Natural killer cell treated with Interleukin-12 subunit alpha and Interleukin-12 subunit beta and Interleukin-15 and Interleukin-18, amount 100 ng/mL, for 72 hours (primary cell): ENCODE measurements at places on chromosomes 6 and 20.

- peak; percentile 38 for DNase-seq
Measured at GRCh38 chr6:32204268-32204715, 11.8 kb upstream of the GPSM3 start.

- DNase-seq = no peak
Measured at GRCh38 chr6:122530440-122531046, 58.9 kb upstream of the SERINC1 start.

- no peak for DNase-seq
Measured at GRCh38 chr20:37872161-37872560, 30.8 kb upstream of the VSTM2L start.

DNA sequence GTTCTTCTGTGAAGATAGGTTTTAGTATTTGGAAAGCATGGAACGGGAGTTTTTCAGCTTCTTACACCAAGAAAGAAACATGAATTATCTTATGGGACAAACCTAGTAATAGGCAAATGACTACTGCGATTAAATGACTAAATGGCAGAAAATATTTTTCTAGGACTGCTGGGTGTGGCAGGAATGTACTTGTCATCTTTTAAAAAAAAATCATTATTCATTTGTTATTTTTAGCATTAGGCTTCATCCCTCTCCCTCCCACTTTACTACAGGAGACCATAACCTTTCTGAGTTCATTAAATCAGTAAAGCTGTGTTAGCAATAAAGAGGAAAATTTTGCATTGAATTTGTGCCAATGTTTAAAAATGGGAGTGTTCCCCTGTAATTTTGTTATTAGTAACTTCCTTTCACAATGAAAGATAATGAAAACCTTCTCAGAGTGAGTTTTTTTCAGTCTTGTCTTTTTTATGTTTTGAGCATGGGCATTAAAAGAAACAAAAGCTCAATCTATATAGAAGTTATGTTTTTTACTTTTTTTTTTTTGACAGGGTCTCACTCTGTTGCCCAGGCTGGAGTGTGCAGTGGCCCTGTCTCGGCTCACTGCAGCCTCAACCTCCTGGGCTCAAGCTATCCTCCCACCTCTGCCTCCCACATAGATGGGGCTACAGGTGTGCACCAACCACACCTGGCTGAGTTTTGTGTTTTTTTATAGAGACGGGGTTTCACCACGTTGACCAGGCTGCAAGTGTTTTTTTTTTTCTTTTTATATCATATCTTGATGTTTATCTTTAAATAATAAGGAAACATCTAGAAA, 105.6 kb upstream of the CLDN20 start:
- no peak for DNase-seq

DNA sequence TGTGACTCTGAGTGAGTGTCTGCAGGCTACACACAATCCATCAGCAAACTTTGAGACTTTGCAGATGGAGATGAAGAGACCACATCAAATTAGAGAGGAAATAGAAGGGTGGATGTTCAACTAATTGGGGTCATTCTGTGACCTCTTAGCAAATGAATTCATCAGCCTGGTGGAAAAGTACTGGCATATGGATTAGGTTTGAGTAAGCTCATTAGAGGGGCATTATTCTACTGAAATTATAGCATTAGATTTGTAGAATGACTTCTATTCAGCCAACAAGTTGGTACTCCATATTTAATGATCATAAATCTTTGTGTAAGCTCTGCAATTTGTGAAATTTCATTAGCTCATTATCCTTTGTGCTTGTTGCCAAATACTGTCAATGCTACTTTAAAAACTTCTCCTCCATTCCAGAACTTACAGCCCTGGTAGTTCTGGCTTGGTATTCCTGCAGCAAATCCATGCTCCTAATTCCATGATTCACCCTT, 63.8 kb downstream of the ADTRP start:
- no peak for DNase-seq

DNA sequence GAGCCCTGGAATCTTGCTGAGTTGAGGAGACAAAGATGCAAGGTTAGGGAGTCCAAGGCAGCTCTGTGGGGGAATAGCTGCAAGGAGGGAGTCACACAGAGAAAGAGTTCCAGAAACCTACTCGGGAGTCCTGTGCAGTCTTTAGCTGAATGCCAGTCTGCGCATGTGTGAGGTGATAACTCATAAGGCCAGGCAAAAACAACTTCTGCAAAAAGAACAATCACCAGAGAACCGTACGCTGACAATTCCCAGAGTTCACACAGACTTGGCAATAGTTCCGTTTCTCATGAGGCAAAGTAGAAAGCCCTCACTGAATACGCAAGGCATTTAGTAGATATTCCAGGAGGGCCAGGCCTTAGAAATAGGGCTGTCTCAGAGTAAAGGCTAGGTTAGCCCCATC, 135.2 kb upstream of the TAB2 start:
- no peak for DNase-seq

GRCh38 chr6:63269470-63269869, 50.3 kb downstream of the LGSN start:
- DNase-seq = no peak

DNA sequence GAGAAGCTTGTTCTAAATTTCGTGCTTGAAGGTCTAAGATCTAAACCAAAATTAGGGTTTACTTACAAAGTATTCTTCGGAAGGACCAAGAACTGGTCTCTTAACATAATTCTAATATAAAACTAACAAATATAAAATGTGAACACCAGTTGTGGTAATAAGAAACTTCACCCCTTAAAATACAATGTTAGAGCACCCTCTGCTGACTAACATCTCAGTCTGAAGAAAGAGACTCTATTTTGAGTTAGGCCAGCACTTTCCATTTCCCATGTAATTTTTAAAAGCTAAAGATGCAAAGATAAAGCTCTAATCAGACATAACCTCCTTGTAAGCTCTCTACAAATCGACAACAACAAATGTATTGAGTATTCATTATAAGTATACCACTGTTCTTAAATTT, 24.6 kb downstream of the ATG5 start:
- DNase-seq = no peak

GRCh38 chr6:14981960-14982359, 263.9 kb upstream of the JARID2 start:
- no peak for DNase-seq

GRCh38 chr20:21355981-21356380, 41.3 kb downstream of the NKX2-4 start:
- DNase-seq = no peak

DNA sequence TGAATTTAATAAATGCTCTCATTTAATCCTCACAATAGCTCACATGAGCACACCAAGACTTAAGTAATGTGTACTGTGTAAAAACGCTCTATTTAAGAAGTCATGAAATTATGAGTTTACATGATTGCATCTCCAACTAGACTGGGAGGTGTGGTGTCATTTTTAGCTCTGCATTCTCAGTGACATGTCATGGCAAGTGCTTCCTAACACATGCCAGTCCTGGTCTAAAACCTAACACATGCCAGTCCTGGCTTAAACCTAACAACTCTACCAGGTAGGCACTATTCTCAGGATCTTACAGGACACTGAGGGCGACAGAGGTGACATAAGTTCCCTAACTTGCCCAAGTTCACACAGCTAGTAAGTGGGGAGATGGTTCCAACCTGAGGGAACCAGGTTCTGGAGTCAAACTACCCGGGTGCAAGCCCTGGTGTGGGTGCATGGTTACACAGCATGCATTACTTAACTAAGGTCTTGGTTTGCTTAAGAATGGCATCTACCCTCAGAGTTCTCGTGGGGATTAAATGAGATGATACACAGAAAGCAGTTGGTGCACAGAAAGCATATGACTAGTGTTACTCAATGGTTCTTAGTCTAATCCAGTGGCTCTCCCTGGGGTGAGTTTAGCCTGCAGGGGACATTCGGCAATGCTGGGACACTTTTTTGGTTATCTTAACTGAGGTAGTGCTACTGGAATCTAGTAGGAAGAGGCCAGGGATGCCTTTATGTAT, 14.7 kb downstream of the CLDN20 start:
- DNase-seq = no peak

GRCh38 chr6:85887461-85887860, 244.8 kb upstream of the SYNCRIP start:
- no peak for DNase-seq

DNA sequence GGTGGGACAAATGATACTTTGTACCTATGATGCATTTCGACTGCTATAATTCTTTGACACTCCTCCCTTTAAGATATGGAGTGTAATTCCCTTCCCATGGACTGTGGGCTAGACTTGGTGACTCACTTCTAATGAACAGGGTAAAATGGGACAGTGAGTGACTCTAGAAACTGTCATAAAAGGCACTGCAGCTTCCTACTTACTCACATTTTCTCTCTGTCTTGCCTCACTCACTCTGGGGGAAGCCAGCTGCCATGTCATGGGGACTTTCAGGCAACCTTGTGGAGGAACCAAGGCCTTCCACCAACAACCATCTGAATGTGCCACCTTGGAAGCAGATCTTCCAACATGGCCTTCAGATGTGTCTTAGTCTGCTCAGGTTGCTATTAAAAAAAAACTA, 12.9 kb upstream of the GFOD1 start:
- no peak for DNase-seq

DNA sequence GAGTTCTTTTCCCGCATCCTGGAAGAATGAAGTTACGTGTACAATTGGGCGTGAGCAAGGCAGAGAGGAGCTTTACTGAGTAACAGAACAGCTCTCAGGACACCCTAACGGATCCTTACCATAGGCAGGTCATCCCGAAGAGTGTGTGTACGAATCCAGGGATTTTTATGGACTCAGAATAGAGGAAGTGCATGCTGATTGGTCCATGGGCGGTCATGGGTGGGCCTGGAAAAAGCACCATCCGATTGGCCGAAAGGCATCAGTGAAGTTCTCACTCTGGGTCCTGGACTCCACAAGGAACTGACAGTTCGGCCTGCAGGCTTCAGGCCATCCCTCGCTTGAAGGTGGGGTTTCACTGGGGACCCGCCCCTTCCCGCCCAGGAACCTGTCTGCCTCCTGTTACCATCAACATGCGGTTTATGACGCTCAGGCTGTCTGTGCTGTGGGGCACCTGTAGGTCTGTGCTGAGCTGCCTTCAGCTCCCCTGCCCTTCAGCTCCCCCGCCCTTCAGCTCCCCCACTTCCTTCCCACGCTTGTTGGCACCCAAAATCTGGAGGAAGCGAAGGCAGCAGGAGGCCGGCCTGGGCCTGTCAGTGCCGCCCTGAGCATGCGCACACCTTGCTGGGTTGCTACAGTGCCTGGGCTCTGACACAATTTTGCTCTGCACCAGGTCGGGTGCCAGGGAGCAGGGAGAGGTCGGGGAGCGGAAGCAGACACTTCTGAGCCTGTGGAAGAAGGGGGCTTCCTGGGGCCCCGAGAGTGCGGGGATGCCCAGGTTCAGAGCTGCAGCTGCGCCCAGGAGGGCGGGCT, 57.9 kb upstream of the MANEA start:
- no peak for DNase-seq

GRCh38 chr6:3867641-3868502, 18.7 kb downstream of the FAM50B start:
- DNase-seq = no peak

GRCh38 chr6:4268171-4268570, 132.8 kb upstream of the ECI2 start:
- DNase-seq = no peak

DNA sequence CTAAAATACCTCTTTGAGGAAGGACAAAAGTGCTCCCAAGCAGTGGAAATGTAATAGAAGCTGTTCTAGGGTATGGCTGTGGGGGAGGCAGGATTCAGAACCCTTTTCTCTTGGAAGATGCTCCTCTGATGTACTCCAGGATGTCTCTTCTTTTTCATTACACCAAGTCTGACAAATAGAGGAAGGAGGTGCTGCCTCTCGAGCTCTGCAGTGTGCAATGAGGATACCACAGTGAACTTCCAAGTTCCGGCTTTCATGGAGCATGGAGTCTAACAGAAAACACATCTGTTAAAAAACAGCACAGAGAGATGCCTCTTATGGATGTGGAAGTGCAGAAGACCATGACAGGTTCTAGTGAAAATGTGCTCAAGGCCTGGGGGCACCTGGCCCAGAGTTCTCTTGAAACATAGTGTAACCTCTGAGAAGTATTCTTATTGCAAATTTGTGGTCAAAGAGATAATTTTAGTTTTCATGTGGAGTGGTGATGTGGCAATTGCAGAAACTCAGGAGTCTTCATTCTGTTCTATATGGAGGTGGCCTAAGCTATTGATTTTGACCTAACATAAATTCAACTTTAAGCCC, 362.0 kb upstream of the CITED2 start:
- DNase-seq = no peak

GRCh38 chr6:167815296-167815980, 11.3 kb upstream of the AFDN start:
- no peak for DNase-seq

GRCh38 chr6:135481783-135482369, 15.7 kb downstream of the AHI1 start:
- no peak for DNase-seq

- DNase-seq = no peak
Measured at GRCh38 chr6:30568245-30568644, 3.0 kb upstream of the ABCF1 start.

DNA sequence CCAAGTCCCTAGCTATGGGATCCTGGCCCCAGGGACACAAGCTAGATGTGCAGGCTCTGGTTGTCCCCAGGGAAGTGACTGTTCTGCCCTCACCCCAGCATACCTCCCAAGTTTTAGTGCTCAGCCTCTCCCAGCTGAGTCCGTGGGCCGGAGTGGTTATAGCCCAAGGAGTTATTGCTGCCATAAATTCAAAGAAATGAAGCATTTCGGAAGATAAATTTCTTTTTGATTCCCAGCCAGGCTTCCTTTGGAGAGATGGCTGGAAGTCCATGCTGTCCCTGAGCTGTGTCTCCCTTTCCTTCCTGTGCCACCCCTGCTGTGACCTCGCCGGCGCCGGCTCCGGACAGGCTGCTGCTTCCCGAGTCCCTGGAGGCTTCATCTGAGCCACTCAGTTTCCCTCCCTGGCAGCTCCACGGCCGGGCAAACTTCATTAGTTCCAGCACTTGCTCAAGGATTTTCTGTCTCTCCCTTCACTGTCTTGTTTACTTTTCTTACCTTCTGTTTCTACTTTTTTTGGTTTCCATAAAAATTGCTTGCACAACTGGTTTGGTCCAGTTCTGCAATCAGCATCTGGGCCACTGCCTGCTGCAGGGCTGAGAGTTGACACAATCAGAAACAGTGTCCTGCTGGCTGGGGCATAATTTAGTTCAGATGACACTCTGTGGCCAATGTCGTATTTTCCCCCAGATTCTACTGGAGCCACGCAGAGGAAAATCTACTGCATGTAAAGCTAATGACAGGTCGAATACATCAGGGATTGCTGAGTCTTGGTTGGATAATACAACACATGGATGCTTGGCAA, 225.5 kb downstream of the SYNDIG1 start:
- no peak for DNase-seq

- DNase-seq = no peak
Measured at GRCh38 chr6:163984124-163984936, 569.8 kb downstream of the QKI start.

GRCh38 chr20:61764471-61765025, 301.1 kb downstream of the TAF4 start:
- no peak for DNase-seq

DNA sequence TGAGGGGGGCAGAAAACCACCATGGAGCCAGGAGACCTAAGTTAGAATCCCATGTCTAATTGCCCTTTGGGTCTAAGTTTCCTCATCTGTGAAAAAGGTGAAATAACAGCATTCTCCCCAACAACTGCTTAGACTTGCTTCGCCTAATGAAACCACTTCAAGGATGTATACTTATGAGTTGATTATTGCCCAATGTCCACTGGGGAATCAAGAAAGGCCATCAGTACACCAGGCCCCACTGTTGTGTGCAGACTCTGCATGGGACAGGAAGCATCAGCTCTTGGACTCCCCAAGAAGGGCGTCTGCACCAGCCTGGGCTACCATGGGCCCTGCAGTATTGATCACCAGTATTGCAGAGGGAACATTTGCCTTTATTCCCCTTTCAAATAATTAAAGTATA, 189.6 kb downstream of the MAFB start:
- no peak for DNase-seq

- no peak for DNase-seq
Measured at GRCh38 chr20:24066076-24066700, 77.6 kb upstream of the GGTLC1 start.
